Immature natural killer cell (primary cell): ENCODE measurements at places on chromosomes 4 and X.

DNA sequence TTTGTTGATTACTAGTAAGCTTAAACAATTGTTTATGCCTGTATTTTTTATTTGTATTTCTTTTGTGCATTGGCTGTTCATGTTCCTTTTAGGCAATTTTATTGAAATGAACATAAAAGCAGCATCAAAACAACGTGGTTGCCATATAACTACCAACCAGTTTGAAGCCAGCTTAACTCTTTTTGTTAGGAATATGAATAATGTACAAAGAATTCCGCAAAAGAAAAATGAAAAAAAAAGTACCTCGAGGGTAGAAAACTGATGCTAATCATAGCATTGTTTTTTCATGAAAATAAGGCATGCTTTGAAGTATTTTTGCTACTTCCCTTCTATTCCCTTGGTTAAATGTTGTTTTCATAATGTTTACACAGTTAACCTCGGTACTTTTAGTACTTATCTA is 1024.0 kb upstream of the SLIT2 start:
- no peak for DNase-seq

DNA sequence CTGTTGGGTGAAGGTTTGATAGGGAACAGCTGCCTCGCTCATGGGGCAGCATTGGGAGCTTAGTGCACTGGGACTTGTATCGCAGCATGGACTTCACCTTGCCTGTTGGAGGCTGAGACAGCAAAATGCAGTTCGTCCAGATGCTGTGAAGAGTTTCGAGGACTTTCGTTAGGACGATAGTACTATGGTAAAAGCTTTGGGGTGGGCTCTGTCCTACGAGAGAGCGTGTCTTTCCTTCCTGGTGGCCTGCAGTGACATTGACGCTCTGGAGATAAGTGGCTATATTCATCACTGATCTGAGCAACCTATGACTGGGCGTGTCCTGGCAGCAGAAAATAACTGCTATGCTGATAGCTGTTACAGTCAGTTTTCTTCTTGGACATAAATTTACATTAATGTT is 44.8 kb downstream of the ARHGAP10 start:
- DNase-seq, result no peak

DNA sequence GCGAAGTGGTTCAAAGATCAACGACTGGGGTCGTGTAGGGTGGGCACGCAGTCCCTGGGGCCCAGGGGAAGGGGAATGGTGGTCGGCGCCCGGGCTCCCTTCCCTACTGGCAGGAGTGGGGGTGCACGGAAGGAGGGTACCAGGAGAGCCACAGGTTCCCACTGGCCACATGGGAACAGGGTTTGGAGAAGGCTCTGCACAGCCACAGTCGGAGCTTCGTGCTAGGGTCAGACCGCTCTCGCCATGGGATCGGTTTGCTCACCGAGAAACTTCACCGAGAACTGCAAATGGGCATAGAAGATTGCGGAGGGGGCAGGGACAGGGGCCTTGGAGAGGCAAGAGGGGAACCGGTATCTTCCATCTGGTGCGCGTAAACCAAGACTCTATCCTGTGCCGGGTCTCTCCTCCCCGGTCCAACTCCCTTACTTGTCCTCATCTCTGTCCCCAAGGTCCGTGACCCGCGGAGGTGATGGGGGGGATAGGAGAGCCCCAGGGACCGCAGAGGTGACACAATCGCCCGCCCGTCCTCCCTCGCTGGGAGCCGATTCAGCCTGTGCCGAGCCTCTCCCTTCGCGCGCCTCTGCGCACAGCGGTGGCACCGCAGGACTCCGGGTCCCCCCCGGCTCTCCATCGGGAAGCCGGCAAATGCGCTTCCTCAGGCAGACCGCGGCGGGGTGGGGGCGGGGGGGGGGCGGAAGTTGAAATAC is 1.0 kb downstream of the SCD5 start:
- DNase-seq, result peak; percentile 24

- DNase-seq, result no peak
Observed at GRCh38 chr4:5959211-5959982, 58.8 kb downstream of the C4orf50 start.

- no peak for DNase-seq
Observed at GRCh38 chr4:13233755-13234154, 250.4 kb downstream of the RAB28 start.

- no peak for DNase-seq
Observed at GRCh38 chr4:79495447-79495846, 87.4 kb upstream of the GK2 start.

DNA sequence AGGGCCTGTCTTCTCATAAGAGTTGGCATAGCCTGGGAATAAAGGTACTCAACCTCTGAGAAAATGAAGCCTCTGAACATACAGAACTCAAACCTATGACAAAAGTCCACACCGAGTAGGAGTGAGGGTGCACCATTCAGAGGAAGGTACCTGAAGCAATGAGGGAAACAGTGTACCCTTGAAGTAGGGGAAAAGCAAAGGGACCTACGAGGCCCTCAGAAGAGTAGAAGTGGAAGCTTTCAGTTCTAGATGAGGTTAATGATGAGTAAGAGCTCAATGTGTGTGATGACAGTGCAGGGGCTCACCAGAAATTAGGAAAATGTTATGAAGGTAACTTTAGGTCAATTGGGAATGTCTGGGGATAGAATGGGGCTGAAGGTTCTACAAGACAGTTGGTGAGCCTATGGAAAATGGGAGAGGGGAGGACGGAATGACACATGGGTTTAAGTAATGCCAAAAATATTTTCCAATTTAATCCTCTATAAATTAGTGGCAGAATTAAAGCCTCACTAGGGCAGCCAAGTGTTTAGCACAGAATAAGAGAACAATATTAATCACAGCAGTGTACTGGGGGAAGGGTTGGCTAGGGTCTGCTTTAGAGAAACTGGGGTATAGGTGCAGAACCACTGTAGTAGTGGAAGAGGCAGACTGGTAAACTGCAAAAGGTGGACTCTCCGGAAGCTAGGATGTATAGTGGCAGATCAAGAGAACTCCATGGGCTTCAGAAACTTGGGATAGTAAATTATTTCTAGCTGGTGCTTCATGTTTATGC is 39.8 kb downstream of the RAB33A start:
- no peak for DNase-seq

- no peak for DNase-seq
Observed at GRCh38 chrX:102491766-102492165, 20.2 kb upstream of the TCP11X2 start.

GRCh38 chr4:14188214-14188613 is 560.7 kb upstream of the BOD1L1 start:
- no peak for DNase-seq

DNA sequence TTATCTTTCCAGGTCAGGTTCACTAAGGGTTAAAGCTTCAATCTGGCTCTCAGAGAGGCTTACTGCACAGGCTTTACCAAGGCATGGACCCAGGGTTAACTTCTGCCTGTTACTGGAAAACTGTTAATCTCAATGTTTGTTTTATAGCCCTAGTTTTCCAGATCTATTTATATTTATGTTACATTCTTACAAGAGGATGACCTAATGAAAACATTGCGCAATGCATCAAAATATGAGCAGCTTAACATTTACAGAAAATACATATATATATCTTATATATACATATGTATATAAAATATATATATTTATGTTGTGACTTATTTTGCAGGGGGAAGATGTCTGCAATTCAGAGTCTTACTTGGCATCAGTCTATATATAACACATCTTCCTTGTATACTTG is 112.3 kb downstream of the PCDH19 start:
- DNase-seq, result no peak

DNA sequence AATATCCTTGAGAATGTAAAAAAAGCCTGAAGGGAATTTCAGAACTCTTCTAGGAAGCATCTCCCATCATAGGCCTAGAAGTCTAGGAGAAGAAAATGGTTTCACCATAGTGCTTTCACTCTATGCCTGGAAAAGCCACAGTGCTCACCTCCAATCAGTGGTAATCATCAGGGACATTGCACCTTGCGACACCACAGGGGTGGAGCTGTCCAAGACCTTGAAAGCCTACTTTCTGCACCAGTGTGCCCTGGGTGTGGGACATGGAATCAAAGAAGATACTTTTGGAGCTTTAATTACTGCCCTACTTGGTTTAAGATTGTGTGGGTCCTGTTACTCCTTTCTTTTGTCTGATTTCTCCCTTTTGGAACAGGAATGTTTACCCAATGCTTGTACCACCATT is 146.8 kb upstream of the NDST4 start:
- DNase-seq, result no peak

DNA sequence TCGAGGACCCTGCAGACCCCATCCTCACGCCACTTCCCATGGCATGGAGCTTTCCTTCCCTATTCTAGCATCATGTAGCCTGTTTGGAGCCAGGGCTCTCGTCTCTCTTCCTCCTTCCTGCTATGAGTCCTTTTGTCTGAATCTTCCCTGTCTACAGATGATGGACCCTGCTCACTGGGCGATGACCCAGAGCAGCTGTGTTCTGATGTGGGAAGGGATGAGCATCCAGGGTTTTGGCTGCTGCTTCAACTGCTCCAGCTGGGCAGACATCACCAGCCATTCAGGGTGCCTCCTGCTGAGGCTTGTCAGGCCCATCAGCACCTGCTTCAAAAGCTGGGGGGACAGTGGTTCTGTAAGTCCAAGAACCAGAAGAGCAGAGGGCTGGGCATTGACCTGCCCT is 3.2 kb upstream of the CCKAR start:
- DNase-seq, result no peak

DNA sequence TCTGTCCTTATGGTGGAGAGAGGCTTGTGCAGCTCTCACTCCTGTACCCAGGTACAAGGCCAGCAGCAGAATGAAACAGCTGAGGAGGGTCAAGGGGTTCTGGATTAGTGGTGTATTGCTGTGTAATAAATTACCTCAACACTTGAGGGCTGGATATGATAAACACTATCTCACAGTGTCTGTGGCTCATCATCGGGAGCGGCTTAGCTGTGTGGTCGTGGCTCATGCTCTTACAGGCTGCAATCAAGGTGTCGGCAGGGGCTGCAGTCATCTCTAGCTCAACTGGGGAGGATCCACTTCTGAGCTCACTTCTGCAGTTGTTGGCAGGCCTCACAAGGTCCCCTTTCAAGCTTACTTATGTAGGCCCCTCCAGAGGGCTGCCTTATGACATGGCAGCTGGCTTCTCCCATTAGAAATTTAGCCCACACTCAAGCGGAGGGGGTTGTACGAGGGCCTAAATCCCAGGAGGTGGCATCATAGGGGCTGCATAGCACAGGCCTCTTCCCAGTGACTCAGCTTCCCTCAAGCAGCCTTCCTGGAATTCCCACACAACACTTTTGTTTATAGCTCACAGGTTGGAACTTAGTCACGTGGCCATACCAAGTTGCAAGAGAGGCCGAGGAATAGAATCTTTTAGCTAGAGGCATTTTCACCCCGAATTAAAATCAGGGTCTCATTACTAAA is 148.2 kb upstream of the RPS6KA3 start:
- DNase-seq, result no peak

DNA sequence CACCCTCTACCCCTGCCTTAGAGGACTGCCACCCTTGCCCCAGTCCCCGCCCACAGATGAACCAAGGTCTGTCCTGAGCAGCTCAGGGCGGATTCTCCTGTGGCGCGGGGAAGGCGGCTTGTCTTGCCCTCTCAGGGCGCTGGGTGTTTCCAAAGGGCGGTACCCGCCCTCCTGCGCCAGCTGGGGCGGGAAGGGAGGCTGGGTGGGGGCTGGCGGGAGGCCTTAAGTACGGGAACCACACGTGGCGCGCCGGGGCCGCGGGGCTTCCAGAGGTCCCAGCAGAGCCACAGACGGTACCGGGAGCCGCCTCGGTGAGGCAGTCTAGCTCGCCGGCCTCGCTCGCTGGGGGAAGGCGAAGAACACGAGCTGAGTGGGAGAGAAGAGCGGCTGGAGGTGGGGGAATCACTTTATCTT is 361.1 kb downstream of the MID1IP1 start:
- DNase-seq, result no peak

GRCh38 chr4:24473309-24473721 is 111.0 kb downstream of the DHX15 start:
- no peak for DNase-seq

DNA sequence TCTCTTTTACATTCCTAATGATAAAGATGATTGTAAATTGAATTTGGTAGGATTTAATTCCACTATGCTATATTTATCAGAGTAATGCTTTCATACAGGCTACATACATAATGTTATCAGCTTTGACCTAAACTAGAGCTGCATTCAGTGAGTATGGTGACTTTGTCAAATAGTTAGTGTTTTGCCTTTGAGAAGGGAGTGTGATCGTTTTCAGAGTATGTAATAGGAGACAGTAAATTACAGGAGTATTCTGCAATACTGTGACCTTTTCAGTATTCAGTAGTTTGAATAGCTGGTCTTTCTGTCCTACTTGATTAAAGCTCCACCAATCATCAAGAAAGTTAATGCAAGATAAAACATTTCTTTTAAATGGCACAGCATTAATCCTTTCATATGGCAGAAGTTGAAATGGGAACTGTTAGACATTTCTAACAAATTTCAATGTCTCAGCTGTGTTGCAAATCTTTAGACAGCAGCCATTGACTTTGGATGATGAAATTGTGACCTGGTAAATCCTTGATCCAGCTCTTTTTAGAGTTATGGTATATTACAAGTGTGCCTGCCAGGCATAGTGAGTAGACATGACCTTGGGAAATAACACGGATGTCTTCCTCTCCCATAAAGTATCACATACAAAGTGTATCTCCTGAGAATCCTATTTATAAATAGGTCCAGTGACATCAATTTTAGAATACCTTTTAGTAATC is 455.3 kb downstream of the KCTD8 start:
- no peak for DNase-seq

GRCh38 chr4:168509786-168510185 is 12.9 kb downstream of the PALLD start:
- DNase-seq, result no peak

- DNase-seq, result no peak
Observed at GRCh38 chr4:138063581-138063980, 178.6 kb downstream of the SLC7A11 start.

DNA sequence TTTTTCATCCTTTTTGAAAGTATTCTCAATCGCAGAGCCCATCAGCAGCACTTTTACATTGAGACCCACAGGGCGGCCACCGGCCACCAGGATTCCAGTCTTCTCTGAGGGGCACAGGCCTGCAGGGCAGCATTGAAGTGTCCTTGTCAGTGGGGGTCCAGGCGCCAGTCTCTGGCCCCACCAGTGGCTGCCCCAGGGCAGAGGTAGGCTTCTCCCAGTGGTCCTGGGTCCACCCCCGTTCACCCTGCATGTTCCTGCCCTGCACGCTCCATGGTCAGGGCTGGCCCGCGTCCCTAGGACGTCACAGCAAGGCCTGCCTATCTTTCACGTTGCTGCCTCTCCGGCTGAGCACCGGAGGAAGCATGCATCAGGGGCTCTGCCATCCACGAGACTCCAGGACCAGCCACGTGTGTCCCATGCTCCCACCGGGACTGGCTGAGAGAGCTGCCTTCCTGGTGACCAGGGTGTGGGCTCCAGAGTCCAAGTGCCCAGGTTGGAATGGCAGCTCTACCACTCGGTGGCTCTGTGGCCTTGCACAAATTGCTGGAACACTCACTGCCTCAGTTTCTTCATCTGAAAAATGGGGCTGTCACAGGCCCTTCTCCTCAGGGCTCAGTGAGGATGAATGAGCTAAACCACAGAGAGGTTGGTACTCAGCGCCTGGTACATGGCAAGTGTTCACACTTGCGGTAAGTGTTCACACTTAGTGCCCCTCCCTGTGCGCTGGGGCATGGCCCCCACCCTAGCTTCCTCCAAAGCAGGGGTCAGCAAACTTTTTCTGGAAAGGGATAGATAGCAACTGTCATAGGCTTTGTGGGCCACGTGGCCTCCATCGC is 30.7 kb upstream of the JAKMIP1 start:
- no peak for DNase-seq
